CD4-positive, alpha-beta T cell treated with Interleukin-1 beta for 1 hour (primary cell): ENCODE measurements at places on chromosomes 2 and 18.

- DNase-seq = no peak
Measured at GRCh38 chr2:99939135-99939534, 203.3 kb downstream of the AFF3 start.

- DNase-seq = no peak
Measured at GRCh38 chr2:152037743-152038435, 61.0 kb downstream of the CACNB4 start.

- no peak for DNase-seq
Measured at GRCh38 chr2:231992888-231993287, 31.4 kb downstream of the DIS3L2 start.

DNA sequence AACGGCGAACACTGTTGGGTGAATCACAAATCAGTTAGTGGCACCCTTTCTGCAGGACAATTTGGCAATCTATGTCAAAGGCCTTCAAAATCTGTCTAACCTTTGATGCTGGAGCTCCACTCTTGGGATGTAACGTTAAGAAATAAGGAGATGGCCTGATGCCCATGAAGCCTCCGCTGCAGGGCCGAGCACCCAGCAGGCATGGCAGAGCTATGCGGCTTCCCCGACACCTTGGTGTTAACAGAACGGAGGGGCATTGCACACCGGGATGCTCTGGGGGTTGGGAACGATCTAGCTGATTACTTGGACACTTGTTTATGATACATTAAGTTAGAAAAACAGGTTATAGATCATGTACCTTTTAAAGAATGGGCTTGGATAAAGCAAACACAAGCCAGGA lies 265.3 kb downstream of the HDAC4 start:
- DNase-seq = no peak

DNA sequence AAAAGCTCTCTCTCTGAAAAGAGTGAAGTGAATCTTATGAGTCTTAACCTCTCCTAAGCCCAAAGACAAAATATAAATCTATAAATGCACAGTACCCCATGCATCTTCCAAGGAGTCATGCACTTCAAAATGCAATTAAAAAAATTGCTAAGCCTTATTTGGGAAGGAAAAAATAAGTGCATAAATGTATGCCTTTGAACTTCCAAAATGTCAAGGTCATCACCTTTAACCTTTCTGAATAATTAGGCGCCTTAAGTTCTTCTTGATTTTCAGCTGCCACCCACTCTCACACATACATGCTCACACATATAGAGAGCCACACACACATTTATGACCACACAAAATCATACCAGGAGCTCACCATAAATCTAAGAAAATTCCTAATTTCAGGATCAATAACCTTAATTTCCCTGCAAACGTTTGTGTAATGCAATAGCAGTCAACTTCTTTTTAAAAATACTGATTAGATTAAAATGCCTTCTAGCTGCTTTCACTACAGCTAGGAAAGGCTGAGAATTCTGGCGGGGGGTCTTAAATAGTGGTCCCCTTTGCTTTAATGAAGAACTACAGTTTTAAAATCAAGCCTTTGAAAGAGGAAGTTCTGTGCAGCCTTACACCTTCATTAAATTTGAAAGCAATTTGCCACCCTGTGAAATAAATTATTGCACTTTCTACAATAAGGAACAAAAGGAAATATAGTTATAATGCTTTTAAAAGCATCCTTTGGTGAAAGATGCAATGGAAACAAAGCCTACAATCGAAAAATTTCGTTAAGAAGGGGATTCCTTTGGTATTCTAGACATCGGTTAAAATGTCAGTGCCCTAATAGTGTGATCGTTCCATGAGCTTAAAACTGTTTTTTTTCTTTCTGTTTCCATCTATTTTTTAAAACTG lies 3.6 kb downstream of the HOXD11 start:
- DNase-seq = no peak
